ENCODE measurements at places on chromosomes 13 and 19. TPM values are rescaled to one million over a fixed set of nuclear protein-coding genes. Genes with fewer than 3 reads are reported as not detected.

DNA sequence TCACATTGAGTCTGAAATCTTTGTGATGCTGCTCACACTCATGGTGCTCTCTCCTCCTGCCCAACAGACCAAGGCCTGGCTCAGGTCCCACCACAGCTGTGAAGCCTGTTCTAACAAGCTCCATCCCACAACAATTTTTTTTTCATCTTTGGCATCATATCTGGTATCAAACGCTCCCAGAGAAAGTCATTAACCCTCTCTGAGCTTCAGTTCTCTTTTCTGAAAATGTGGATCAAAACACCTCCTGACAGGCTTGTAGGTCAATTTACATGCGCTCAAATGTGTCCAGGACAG, 224.4 kb downstream of the LACC1 start:
- DNase-seq = no peak

- peak; percentile 58 for DNase-seq
Measured at GRCh38 chr19:50377051-50377461, 799 bp downstream of the NR1H2 start.

DNA sequence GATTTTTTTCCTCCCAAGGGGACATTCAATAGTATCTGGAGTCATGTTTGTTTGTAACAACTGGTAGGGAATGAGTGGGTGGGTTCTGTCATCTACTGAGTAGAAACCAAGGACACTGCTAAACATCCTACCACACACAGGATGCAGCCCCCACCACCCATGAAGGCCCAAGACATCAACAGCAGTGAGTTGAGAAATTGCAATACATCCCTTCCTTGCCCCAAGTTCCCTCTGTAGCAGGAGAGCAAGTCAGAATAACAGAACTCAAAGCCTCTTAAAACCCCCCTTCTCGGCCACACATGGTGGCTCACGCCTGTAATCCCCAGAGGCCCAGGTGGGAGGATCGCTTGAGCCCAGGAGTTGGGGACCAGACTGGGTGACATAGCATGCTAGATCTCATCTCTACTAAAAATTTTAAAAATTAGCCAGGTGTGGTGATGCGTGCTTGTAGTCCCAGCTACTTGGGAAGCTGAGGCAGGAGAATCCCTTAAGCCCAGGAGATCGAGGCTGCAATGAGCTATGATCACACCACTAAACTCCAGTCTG, 2.4 kb upstream of the CYP2F1 start:
- no peak for DNase-seq

DNA sequence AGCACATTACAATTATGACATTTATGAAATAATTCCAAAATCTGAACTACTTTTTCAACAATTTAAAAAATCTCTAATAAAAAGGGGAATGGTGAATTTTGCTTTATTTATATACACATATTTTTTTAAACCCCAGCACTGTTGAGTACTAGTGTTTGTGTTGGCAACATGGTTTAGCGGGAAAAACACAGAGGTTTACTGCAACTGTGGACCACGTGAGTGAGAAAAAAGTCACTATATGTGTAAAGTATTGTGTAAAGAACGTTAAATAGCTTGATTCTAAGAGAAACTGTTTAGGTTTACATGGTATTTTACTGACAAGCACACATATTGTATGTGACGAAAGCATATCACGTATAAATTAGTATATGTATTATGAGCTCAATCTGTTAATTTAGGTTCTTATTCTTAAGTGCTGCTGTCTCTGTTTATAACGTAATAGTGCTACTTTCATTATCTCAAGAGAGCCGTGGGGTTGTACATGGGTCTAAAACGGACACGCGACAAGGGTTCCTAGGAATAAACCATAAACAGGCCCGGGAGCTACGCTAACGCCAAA, 617 bp downstream of the SKA3 start:
- DNase-seq = no peak

DNA sequence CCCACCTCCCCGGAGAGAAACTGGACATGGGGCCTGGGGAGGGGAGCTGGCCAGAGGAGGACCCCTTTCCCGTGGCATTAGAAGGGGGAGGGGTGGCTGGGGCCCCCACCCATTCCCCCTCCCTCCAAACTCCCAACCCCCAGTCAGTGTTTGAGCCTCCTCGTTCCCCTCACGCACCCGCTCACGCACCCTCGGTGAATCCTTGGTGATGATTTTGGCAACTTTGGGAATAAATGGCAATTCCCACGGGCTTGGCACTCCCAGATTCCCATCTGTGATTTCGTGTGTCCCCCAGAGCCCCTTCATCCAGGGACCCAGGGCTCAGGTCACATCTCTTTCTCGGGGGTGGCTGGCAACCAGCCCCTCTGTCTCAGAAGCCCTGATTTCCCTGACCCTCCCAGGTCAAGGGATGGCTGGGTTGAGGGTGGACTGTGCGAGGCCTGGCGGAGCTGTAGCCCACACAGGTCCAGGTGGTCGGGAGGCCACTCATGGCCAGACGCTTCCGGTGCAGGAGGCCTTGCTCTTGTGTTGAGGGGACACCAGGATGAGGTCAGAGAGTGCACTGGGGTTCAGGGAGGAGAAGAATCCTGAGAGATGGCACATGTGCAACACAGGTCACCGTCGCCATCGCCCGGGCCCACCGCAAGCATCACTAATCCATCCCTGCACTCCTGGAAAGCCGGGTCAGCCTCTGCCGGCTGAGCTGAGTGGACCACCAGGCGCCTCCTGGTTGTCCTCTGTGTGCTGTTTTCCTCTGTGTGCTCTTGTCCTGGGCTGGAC, 20.7 kb downstream of the EPN1 start:
- no peak for DNase-seq

- DNase-seq = no peak
Measured at GRCh38 chr19:14354445-14354844, 26.8 kb upstream of the ADGRE5 start.

DNA sequence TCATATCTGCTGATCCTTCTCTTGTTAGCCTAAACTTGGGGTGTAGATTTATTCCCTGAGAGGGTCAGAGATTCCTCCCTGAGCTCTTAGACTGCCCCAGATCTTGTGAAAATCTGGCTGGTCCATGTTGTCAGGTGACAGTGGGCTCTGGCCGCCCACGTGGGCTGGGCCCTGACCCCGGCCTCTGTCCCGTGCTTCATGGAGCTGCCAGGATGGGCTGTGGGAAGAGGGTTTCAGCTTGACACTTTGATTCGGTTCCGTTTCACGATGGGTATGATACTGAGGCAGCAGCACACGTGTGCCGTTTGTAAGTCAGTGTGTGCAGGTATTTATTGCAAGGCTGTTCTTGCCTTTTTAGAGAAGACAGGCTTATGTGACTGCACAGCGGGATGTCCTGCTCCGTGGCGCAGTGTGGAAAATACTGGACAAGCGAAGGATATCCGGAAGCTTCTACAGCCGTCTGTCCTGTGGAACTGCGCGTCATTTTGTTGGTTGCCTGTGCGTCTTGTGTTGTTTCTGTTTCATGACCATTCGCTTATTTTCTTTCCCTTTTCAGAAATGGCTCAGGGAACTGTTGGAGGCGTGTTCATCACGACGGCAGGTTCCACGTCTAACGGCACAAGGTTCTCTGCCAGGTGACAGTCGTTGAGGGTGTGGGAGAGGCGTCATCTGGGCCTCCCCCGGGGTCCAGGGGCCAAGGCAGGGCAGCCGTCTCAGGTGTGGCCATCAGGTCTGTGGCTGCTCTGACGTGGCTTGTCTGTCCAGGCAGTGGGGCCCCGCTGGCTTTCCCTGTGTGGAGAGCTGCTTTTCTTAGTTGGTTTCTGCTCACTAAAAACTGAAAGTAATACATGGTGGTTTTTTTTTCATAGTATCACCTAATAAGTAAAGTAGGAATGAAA, 20.5 kb downstream of the ATP4B start:
- DNase-seq = no peak

- no peak for DNase-seq
Measured at GRCh38 chr19:7737215-7737614, 5.3 kb upstream of the CLEC4G start.

- DNase-seq = no peak
Measured at GRCh38 chr13:35769812-35770211, 293.3 kb upstream of the MAB21L1 start.

The KLK2 gene
- not detected for total RNA-seq

The HIF3A gene
- total RNA-seq = not detected

The PTGER1 gene
- 0.27 TPM for total RNA-seq

The CDC42EP5 gene
- not detected for total RNA-seq

Data from activated CD4-positive, alpha-beta T cell treated with anti-CD3 and anti-CD28 coated beads, Interleukin-2, amount 10 ng/mL, durations not matched to agents 7 days and 5 days (primary cell).